Activated CD4-positive, alpha-beta memory T cell treated with anti-CD3 and anti-CD28 coated beads, Interleukin-2, amount 10 ng/mL, durations not matched to agents 7 days and 5 days (primary cell): ENCODE measurements at places on chromosomes 4 and X.

DNA sequence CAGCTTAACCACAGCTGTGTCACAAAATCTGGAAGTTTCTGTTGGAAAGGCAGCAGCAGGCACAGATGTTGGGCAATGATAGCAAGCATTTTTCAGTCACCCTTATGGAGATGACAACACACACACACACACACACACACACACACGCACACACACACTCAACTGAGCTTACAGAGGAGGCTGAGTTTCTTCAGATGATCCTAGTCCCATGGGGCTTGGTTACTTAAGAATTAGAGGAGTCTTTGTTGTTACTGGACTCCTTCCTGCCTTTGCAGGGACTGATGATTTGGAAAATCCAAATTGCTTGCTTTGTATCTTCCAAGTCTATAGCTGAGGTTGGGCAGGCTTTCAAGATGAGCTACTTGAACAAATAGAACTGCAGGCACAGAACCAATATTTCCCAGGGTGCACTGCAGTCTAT is 740.1 kb upstream of the PITX2 start:
- DNase-seq = no peak

DNA sequence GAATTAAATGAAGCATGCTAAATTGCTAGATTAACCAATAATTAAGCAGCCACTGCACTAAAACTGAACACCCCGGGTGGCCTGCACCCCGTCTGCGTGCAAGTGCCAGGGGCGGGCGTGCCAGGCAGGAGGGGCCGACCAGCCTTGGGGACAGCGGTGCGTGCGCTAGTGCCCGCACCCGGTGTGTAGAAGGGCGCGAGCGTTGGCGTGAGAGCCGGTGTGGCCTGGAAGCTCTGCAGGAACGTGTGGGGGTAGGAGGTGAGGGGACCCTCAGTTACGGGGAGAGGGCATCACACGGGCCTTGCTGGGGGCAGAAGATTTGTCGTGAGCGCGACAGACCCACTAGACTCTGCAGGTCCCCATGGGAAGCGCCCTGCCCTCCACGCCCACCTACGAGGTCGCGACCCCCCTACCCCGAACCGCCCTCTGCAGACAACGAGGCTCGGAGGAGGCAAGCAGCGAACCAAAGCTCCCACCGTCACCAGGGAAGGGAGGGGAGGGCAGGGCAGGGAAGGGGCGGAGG is 105.8 kb downstream of the FAM53A start:
- DNase-seq = no peak

DNA sequence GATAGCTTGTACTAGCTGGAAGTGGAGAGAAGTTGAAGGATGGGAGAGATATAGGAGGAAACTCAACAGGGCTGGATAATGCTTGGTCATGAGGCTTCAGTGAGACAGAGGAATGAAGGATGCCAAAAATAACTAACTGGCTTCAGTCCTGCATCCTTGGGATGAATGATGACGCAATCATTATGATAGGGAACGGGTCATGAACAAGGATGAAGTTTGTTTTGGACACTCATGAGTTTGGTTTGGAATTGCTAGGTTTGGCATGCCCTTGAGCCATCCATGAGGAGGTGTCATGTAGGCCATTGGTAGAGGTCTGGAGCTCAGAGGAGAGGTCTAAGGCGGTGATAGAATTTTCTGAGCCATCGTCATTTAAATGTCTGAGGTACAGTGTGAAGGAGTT is 160.0 kb upstream of the NHS start:
- no peak for DNase-seq

DNA sequence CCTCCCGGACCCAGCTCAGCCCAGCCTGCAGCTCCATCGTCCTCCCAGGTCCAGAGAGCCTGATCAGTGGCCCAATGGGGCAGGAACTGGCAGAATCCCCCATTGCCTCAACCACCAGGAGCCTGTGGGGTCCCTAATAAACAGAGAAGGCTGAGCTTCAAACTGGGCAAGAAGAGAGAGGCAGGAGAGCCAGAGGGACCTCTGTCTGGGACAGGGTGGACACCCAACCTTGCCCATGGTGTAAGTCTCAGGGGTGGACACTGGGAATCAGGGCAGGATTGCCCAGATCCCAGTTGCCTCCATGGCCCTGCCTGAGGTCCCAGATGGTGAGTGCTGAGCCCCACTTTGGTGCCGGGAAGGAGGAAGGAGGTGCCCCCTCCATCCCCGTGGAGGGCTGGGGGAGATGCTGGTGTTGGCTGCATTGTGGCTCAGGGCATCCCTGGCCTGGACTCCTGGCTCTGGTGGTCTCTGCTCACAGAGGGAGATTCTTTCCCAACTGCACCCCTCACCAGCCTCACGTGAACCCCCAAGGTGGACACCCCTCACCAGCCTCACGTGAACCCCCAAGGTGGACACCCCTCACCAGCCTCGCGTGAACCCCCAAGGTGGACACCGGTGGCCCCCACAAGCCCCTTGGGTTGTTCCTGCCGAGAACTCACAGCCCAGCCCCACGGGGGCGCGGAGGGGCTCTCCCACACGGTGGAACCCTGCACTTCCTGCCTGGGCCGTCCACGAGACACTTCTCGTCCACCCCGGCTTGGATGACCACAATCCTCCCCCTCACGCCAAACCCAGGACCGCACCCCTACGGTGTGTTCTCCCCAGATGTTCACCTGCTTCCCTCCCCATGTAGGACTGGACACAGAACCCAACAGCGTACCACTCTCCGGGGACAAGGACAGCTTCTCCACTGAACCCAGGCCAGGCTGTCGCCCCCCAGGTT is 5.4 kb downstream of the CPLX1 start:
- DNase-seq = no peak

GRCh38 chr4:6916069-6916586 is 6.5 kb downstream of the TBC1D14 start:
- DNase-seq = no peak
